ENCODE measurements at places on chromosomes 1 and 21.

DNA sequence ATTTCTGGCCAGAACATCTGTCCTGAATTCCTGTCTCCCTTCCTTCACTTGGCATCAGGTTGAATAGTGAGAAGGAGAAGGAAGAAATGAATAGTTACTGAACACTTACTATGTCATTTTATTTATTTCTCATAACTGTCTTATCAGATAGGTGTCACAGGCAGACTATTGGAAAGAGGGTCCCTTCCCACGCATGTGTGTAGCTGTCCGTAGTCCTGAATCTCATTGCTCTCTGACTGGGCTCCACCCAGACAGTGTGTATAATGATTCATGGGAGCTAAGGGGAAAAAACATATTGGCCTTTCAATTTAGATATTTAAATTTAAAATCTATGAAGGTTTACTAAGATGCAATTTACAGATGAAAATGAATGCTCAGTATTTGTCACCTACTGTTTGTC is 86.1 kb downstream of the OMA1 start:
- no peak for DNase-seq

DNA sequence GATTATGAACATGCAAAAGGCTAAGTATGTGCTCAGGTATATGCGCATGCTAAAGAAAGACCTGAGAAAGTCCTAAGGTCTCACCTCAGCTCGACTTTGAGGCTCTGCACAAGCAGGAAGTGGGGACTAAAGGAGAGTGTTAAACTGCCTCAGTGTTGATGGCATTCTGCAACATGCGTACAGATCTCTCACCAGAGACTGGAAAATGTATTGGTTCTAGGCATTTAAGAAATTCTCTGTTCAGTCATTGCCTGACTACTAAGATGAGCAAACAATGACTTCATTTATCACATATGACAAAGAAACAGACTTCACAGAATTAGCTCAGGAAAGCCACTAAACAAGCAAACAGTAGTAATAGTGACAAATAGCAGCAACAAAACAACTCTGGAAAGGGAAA is 90.8 kb downstream of the USH2A start:
- DNase-seq, result no peak

GRCh38 chr1:32774950-32775634 is 42.1 kb downstream of the YARS1 start:
- DNase-seq, result peak; percentile 16

DNA sequence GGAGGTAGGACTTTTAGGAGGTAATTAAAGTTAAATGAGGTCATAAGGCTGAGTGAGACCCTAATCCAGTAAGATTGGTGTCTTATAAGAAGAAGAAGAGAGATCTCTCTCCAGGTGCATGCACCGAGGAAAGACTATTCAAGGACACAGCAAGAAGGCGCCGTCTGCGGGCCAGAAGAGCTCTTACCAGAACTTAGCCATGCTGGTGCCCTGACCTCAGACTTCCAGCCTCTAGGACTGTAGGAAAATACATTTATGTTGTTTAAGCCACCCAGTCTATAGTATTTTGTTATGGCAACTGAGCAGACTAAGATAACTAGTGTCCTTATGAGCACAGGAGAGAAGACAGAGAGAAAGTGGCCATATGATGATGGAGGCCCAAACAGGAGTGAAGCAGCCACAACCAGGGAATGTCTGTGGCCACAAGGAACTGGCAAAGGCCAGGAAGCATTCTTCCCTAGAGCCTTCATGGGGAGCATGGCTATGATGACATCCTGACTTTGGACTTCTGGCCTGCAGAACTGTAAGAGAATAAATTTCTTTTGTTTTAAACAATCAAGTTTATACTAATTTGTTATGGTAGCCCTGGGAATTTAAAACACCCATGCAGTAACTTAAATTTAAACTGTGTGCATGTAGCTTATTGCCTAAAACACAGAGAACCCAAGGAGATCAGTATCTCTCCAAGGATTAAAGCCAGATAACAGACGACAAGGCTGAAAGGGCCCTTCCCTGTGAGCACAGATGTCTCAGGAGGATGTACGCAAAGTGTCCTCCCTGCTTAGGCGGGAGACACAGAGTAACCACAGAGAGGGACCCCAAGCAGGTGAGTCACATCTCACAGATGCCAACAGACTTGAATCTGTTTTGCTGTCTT is 9.9 kb upstream of the CD58 start:
- DNase-seq, result no peak

DNA sequence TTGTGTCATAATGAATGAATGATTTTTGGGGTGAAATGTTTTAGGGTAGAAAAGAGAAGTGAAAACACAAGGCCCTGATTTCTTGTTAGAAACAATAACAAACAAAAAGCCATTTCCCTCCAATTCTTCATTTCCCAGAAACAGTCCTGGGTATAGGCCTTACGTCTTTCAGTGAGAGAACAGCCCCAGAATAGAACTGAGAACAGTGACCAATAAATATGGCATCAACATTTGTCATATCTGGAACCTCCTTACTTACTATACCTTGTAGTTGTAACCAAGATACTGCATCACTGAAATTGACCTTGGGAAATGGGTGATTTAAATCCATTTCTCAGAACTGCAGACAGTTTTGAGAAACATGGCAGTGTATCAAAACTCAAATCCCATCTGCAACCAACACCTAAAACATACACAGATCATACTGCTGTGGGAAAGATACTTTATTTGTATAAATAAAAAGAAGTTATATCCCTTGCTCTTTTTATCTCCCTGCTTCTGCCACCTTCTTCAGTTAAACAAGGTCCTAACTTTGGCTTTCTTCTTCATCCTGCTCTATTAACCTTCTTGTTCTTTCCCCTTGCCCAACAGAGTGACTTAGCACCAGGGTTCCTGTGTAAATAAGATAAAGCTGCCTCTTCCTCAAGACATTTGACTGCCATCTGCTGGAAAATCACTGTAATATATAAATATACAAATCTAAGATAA is 19.5 kb downstream of the XKR8 start:
- peak; percentile 17 for DNase-seq

DNA sequence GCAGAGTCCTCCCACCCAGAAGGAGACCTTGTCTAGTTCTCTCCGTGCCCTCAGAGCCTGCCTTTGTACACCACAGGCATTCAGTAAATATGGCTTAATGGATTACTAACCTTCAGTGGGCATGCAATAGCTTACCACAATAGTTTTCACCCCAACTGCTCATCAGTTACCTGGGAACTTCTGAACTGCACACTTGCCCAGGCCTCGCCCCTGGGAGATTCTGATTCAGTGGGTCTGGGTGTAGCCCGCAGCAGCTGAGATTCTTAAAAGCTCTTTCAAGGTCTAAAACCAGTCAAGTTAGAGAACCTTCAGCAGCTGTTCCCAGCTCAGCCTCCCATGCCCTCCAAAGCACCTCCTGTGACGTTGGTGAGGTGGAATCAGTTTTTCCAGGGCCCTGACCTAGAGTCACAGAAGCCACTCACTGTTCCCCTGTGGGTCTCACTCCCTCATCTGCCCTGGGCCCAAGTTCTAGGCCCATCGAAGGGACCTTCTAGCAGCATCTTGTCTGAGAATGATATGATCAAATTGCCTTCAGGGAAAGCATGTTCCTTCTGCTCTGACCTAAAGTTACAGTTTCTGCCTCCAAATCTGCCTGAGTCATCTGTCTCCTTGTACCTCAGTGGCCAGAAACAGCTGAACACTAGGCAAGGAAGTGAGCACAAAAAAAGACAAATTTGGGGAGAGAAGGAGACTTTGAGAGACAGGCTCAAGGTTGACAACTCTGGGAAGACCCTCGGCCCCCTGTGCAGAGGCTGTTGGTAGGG is 10.8 kb downstream of the ASAP3 start:
- no peak for DNase-seq

- DNase-seq, result no peak
Observed at GRCh38 chr1:168671782-168672181, 57.2 kb downstream of the DPT start.

- DNase-seq, result no peak
Observed at GRCh38 chr1:1137256-1138045, 21.6 kb upstream of the C1orf159 start.

- no peak for DNase-seq
Observed at GRCh38 chr1:87291107-87291506, 37.6 kb upstream of the LMO4 start.

- DNase-seq, result no peak
Observed at GRCh38 chr1:220798338-220798737, 11.6 kb downstream of the MTARC1 start.

- no peak for DNase-seq
Observed at GRCh38 chr1:22289307-22289995, 146.6 kb upstream of the WNT4 start.

GRCh38 chr1:21879928-21880618 is 57.0 kb downstream of the HSPG2 start:
- no peak for DNase-seq

DNA sequence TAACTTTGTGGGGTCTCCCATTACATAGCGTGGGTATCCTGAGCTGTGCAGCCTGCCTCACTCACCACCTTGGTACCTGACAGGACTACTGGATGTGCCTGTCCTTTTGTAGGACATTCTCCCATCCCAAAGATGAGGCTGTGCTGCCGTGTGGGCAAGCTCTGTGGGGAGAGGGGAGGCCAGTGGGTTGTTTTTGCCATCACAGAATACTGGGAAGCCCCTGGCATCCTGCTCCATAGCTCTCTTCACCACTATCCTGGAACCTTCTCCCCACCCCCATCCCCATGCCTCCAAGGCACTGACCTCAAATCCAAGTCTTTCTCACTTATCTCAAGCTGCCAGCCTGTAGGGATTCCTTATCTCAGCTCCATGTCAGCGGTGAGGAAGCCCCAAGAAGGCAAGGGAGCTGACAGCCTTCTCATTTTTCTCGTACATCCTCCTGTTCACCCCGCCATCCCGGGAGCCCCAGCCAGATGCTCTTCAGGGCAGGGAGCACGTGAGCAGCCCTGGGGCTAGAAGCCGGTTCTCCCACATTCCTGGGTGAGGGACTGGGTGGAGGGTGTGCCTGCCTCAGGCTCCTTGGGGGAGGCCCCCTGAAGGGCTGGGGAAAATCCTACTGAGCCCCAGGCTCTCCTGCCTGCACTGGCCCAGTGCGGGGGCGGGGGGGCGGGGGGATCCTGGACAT is 2.4 kb upstream of the ELF3 start:
- no peak for DNase-seq

DNA sequence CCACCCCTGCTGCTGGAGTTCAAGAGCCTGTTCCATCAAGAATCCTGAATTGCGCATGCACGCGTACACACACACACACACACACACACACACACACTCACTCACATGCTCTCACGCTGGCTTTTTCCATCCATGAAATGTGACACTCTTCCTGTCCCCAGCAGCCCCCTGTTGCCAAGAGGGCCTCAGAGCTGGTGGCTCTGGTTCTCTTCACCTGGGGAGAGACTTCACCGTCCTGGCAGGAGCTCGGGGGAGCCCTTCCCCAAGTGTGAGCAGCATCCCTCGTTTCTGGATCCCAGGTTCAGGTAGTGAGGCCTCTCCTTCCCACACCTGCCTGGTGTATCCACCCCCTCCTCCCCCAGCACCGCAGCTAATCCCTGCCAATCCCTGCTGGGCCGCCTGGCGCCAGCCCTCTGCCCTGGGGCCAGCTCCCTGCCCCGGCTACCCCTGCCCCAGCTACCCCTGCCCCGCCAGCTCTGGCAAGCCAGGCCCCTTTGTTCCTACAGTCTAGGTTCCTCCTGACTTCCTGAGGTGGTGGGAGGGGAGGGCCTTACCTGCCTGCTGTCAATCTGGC is 9.9 kb downstream of the PLOD1 start:
- no peak for DNase-seq

DNA sequence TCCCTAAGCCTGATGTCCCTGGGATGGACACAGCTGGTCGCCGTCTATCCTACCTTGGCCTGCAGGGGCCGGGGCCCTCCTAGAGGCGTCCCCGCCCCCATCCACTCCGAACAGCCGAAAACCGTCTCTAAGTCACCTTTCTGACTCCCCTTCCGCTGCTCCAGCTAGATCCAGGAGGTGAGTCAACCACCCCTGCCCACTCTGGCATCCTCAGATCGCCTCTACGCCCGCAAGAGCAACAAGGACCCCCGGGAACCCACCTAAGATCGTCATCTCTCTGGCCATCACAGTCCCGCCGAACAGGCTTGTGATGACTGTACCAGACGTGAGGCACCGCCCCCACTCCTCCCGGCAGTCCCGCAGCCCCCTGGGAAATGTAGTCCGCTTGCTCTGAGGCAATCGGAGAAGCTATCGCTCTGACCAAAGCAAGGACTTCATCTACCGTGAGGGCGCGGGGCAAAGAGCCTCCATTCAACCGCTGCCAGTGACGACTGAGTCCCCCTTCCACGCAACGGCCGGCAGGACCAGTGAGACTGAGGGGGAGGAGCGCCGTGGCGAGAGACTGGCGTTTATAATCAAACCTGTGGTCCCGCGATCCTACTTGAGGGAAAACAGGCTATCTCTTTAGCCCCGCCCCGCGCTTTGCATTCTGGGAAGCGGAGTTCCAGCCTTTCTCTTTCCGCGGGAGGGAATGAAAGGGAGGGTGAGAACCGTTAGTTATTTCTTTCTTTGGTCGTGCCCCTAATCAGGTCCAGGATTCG is at the start of gene HSPA13:
Gene HSPA13 (minus strand): TSS at position 312 of the 761 bp plus-strand sequence. CDS start 27 bp downstream, at position 285.
- peak; percentile 99 for DNase-seq

DNA sequence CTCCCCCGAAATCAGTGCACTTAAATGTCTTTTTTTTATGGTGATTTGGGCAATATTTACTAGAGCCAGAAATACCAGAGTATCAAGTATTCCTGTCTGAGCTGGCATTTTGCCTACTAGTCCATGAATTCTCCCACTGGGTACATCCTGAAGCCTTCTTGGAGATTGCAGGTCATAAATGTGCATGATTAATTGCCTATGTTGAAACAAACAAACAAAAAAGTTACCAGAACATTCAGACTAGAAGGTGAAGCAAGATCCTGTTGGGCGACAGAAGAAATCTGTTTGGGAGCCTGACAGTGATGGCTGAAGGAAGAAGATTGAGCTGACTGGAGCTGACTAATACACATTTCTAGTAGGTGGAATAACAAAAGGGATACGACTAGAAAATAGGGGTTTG is 127.4 kb upstream of the NRIP1 start:
- no peak for DNase-seq

- no peak for DNase-seq
Observed at GRCh38 chr1:50308878-50309277, 114.4 kb downstream of the DMRTA2 start.

GRCh38 chr1:203031467-203031866 is 5.2 kb downstream of the PPFIA4 start:
- DNase-seq, result no peak

Data from DMS 273 treated with DMSO at 0.1 percent for 48 hours (cell line).